ENCODE measurements at places on chromosomes 3 and 15. TPM values are rescaled to one million over a fixed set of nuclear protein-coding genes. Genes with fewer than 3 reads are reported as not detected.

MST1R gene
- polyA plus RNA-seq = 3.4 TPM

GRCh38 chr3:25289156-25289555 is 138.9 kb upstream of the RARB start:
- H3K27me3 ChIP-seq = no peaks in the 10 kb centered on the region
- no peaks in the 10 kb centered on the region for H3K36me3 ChIP-seq
- H3K4me1 ChIP-seq = no peaks in the 10 kb centered on the region
- DNase-seq = no peak

DNA sequence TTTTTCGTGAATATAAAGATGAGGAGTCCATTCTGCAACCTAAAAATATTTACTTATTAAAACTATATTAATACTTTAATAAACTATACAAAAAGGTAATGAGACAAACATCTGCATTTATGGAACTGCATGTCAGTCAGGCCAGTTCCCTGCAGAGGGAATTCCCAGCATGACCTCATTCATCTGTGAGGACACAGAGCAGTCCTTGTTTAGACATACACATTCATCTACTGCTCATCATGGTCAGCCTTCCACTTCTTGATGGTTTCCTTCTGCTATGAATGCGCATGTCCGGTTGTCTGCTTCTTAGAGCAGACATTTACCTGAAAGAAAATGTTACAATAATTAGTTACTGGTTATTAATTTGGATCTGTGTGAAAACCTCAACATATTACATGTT is 3.3 kb upstream of the ACTR8 start:
- no peak overlapping the region for H3K27ac ChIP-seq
- H3K4me1 ChIP-seq = peaks cover 14% of the 10 kb centered on the region
- no peak for DNase-seq
- no peaks in the 10 kb centered on the region for H3K27me3 ChIP-seq
- peaks cover 36% of the 10 kb centered on the region for H3K36me3 ChIP-seq

- H3K4me1 ChIP-seq = peaks cover 22% of the 10 kb centered on the region
- no peaks in the 10 kb centered on the region for H3K36me3 ChIP-seq
- peak overlapping the region; percentile 89 for H3K27ac ChIP-seq
- H3K4me3 ChIP-seq = peak overlapping the region; percentile 31
Measured at GRCh38 chr3:194003114-194004057, 132.6 kb upstream of the HES1 start.

DNA sequence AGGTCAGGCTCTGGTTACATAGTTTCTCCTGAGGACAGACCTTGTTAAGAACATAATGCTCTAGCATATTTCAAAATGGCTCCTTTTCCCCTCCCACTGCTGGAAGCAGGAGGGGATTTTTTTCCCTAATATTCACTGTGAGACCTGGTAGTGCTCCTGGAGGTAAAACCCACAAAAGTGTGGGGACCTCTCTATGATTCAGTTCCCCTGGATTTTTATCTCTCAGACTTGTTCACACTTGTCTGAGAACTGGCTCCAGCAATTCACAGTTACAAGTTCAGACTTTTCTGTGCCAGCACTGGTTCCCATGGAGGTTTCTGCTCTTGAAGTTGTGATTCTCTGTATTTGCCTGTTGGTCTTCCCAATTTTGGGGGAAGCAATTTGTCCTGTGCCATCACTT is 36.3 kb upstream of the PCOLCE2 start:
- no peaks in the 10 kb centered on the region for H3K36me3 ChIP-seq
- no peak overlapping the region for H3K4me3 ChIP-seq

CADM2 gene
- 0.30 TPM for polyA plus RNA-seq

CCR8 gene
- polyA plus RNA-seq = not detected

GRCh38 chr15:23648920-23649515 is 1.4 kb upstream of the MAGEL2 start:
- peak; percentile 53 for DNase-seq
- no peak overlapping the region for H3K4me3 ChIP-seq
- H3K27me3 ChIP-seq = no peaks in the 10 kb centered on the region
- no peaks in the 10 kb centered on the region for H3K36me3 ChIP-seq
- no peaks in the 10 kb centered on the region for H3K4me1 ChIP-seq
- no peak overlapping the region for H3K27ac ChIP-seq

GRCh38 chr3:24586920-24587319 is 92.3 kb upstream of the THRB start:
- H3K4me3 ChIP-seq = no peak overlapping the region
- no peak for DNase-seq
- H3K27ac ChIP-seq = no peak overlapping the region
- no peaks in the 10 kb centered on the region for H3K27me3 ChIP-seq

CPB1 gene
- polyA plus RNA-seq = not detected

DNA sequence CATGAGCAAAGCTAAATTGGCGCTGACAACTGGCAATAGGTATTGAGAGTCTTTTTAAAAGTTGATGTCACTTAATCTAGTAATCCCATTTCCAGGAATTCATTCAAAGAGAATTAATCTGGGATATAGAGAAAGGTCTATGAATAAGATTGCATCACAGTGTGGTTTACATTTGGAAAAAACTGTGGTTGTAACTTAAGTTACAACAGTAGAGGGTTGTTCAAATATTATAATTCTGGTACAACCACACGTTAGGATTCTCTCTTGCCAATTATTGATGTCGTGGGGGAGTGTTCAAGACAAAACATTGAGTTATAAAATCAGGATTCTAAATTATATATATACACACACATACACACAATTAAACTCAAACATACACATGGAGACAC is 79.8 kb downstream of the LIPC start:
- DNase-seq = no peak
- H3K27ac ChIP-seq = no peak overlapping the region
- H3K36me3 ChIP-seq = no peaks in the 10 kb centered on the region
- H3K4me3 ChIP-seq = no peak overlapping the region

GRCh38 chr3:38636464-38636863 is 13.0 kb downstream of the SCN5A start:
- H3K27ac ChIP-seq = no peak overlapping the region
- H3K4me3 ChIP-seq = no peak overlapping the region
- H3K4me1 ChIP-seq = no peaks in the 10 kb centered on the region
- H3K27me3 ChIP-seq = peaks cover 95% of the 10 kb centered on the region
- H3K36me3 ChIP-seq = no peaks in the 10 kb centered on the region

DNA sequence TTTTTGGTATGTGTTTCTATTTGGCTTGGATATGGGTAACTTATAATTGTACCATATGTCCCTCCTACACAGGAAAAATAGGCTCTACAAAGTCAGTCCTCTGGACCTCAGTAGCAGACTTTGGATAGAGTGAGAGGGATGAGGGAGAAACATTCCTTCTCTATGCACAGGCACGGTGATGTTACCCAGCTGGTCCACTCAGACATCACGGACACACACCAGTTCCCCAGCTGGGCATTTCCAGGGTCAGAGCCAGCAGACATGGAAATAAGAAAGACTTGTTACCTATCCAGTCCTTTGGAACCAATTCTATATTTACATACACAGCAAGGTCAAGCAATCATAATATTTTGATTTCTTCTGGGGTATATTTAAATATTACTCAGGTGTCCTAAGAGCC is 433.1 kb upstream of the KCNMB2 start:
- no peaks in the 10 kb centered on the region for H3K27me3 ChIP-seq
- H3K36me3 ChIP-seq = no peaks in the 10 kb centered on the region
- H3K4me3 ChIP-seq = no peak overlapping the region

DNA sequence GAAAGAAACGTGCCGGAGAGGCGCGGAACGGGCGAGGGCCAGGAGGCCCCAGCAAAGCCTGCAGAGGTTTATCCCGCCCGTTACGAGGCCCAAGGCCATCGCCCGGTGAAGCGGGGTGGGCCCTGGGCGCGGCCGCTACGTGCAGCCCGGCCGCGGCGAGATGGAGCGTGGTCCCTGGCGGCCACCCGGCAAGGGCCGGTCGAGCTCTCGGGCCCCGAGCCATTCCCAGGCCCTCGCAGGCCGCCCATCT is 1.1 kb downstream of the PKM start:
- no peaks in the 10 kb centered on the region for H3K36me3 ChIP-seq
- DNase-seq = no peak
- H3K27me3 ChIP-seq = no peaks in the 10 kb centered on the region

SEMA3B gene
- polyA plus RNA-seq = 20.6 TPM

Measured in cardiac muscle cell (in vitro differentiated cells and primary cell).